Activated T-helper 17 cell treated with anti-CD3 and anti-CD28 coated beads, Interleukin-2, amount 50 U/mL, for 72 hours (primary cell): ENCODE measurements at places on chromosomes 1 and 21. TPM values are rescaled to one million over a fixed set of nuclear protein-coding genes. Genes with fewer than 3 reads are reported as not detected.
A peak's percentile ranks its signal among the peaks of the same experiment; 100 is the strongest.

- no peak for ATAC-seq
Observed at GRCh38 chr21:41220208-41220733, 52.3 kb downstream of the BACE2 start.

The MYCL gene
- total RNA-seq: not detected

DNA sequence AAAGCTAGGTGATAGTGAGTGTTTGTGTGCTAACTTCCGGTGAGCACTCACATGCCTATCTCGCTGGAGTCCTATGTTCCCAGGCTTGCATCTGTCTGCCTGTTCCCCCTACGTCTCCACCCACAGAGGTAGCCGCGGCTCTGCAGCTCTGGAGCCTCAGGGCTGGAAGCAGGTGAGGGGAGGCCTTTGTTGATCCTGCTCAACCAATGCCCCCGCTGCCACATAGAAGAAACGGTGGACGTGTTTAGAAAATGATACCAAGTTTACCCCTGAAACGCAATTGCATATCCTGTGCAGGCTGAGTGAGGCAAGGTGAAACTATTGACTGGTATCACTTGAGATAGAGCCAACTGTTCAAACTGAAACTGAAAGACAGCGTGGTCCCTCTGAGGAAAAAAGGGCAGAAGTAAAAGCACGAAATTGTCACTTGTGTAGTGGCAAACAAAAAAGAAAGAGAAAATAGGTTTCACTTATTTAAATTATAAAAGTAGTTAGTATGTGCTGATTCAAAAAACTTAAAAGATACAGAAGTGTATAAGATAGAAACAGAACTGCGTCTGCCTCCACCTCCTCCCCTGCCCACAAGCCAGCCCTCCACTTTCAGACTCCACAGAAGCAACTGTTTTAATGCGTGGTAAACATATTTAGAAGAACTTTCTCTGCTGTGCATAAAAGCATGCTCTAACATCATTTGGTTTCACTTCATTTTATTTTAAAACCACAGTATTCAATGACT is 38.6 kb upstream of the ETS2 start:
- ATAC-seq: peak; percentile 75

- no peak for ATAC-seq
Observed at GRCh38 chr1:153246018-153246417, 13.5 kb upstream of the LORICRIN start.

GRCh38 chr1:75502776-75503175 is 108.1 kb downstream of the SLC44A5 start:
- ATAC-seq: no peak

DNA sequence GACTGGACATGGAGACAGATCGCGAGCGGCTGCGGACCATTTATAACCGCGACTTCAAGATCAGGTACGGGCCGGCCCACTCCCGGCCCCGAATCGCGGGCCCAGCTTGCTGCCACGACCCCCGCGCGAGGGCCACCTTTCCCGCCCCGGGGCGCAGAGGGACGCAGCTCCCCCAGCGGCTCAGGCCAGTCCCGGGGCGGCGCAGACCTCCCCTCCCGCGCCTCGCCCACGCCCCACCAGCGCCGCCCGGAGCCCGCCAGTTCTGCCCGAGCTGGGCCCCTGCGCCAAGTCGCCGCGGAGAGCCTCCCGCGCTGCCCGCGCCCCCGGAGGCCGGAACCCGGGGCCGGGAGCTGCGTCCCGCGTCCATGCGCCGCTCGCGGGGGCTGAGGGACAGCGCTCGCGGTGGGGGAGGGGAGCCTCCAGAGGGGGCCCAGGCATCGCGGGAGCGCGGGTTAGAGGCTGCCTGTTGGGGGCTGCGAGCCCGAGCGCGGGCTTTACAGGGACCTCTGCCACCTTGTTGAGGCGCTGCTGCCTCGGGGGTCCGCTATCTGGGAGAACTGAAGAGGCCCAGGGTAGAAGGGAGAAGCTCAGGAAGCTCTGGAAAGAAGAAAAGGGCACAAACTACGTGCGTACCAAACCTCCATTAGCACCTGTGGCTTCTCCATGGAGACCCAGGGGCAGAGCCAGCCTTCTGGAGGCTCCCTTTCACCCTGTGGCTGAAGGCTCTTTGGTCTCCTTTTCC is 698 bp downstream of the MOV10 start:
- peak; percentile 55 for ATAC-seq
